ENCODE measurements at places on chromosomes 11 and 22. TPM values are rescaled to one million over a fixed set of nuclear protein-coding genes. Genes with fewer than 3 reads are reported as not detected.

NPAS4 gene
- total RNA-seq = 0.09 TPM

SCUBE2 gene
- 1.6 TPM for total RNA-seq

IL17REL gene
- not detected for total RNA-seq

DNA sequence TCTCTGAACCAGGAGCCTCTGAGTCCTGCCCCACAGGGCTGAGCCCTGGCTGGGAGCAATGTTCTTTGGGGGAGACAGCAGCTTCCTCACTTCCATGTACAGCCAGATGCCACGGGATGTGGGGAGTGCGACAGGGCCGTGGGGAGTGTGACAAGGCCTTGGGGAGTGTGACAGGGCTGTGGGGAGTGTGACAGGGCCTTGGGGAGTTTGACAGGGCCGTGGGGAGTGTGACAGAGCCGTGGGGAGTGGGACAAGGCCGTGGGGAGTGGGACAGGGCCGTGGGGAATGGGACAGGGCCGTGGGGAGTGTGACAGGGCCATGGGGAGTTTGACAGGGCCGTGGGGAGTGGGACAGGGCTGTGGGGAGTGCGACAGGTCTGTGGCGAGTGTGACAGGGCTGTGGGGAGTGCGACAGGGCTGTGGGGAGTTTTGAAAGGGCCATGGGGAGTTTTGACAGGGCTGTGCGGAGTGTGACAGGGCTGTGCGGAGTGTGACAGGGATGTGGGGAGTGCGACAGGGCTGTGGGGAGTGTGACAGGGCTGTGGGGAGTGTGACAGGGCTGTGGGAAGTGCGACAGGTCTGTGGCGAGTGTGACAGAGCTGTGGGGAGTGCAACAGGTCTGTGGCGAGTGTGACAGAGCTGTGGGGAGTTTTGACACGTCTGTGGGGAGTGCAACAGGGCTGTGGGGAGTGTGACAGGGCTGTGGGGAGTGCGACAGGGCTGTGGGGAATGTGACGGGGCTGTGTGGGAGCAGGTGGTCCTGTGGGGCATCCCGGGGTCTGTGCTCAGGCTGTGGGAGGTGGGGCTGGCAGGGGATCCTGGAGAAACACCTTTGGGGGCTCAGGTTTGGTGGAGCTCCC, 6.6 kb upstream of the KRTAP5-6 start:
- DNase-seq = no peak

- DNase-seq = no peak
Observed at GRCh38 chr11:12119502-12119901, 9.1 kb downstream of the MICAL2 start.
